ENCODE measurements at places on chromosomes 11 and 22.

GRCh38 chr11:57320067-57320718 is 4.6 kb downstream of the TNKS1BP1 start:
- DNase-seq = no peak

- DNase-seq = no peak
Observed at GRCh38 chr11:57150454-57150917, 31.3 kb upstream of the LRRC55 start.

DNA sequence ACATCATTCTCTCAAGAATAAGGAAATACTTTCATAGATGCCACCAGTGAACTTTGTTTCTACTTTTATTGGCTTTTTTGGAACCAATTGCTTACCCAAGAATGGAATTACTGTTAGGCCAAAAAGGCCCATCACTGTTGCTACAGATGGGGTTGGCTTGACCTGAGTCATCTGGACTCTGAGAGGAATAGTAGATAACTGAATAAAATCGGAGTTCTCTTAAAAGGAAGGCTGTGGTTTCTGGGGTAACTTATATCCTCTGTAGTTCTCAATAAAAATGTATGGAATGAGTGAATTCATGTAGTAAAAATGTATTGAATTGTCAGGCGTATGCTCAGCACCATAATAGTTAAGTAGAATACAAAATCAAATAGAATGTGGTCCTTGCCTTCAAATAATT is 56.6 kb downstream of the ARHGEF12 start:
- DNase-seq = no peak

GRCh38 chr11:11822946-11823345 is 18.8 kb upstream of the USP47 start:
- DNase-seq = no peak

GRCh38 chr22:22194931-22195264 is 49.7 kb upstream of the VPREB1 start:
- no peak for DNase-seq

DNA sequence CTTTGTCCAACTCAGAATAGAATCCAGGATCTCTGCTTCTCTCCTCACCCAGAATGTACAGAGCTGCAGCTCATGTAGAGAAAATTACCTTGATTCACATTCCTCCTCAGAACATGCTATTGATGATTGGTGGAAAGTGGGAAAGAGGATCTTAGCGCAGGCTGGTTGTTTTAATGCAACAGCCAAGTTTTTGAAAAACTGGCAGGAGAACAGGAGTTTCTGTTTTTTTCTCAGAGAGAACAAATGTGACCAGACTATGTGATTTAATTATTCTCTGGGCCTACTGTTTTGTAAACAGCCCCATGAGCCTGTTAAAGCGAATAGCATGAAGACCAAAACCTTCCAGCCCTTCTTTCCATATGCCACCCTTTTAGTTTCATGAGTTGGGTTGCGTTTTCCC is 19.1 kb upstream of the IL18BP start:
- no peak for DNase-seq
